Left lung (tissue), 14 donors: ENCODE measurements at places on chromosomes 6 and 20. TPM values are rescaled to one million over a fixed set of nuclear protein-coding genes. Genes with fewer than 3 reads are reported as not detected.

The UBE2J1 gene
- polyA plus RNA-seq: 55.8 TPM

DNA sequence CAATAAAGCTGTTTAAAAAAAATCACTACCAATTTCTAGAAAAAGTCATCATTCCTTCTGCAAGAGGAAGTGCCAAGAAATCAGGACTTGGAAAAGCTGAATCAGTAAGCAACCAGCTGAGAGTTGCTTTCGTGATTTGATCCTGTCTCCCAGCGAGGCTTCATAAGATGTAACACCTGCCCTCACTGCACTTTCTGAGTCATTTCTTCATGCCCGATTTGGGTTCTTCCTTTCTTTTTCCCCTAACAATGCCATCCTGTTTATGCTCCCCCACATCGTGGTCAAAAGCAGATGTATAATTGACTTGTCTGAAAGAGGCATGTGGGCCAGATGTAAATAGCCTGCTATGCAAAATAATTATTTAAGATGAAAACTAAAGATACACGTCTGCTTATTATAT is 52.1 kb downstream of the RIPOR2 start:
- H3K27me3 ChIP-seq: no peaks in the 10 kb centered on the region
- no peak overlapping the region for H3K27ac ChIP-seq
- H3K4me1 ChIP-seq: peaks cover 4% of the 10 kb centered on the region

DNA sequence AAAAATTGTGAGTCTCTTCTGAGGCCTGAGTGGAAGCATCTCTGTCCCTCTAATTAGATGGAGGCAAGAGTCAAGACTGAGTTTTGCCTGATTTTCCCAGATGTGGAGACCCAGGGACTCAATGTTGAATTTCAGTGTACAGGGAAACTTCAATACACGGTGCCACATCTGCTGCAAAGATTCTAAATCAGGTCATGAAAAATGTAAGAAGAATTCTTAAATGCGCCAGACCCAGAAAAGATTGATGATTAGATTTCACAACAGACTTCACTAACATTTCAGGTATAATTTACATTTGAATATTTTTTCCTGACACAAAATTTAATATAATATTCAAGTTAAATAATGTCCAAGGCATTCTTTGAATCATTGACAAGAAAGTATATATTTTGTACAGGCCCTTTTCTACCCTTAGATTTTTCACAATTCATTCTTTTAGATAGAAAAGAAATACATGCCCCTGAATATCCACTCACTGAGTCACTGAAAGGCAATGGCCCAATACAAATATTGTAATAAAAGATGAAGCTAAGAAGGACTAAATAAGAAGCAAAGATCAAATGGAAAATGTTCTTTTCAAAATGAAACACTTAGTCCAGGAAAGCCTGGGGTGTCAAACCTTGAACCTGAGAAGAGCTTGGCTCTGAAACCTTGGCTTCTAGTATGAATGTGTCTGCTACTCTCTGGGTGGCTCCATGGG is 18.2 kb upstream of the HDGFL1 start:
- H3K36me3 ChIP-seq: no peaks in the 10 kb centered on the region
- H3K4me1 ChIP-seq: no peaks in the 10 kb centered on the region
- H3K4me3 ChIP-seq: no peak overlapping the region
- no peak overlapping the region for H3K27ac ChIP-seq
- no peaks in the 10 kb centered on the region for H3K27me3 ChIP-seq
- no peak for DNase-seq

DNA sequence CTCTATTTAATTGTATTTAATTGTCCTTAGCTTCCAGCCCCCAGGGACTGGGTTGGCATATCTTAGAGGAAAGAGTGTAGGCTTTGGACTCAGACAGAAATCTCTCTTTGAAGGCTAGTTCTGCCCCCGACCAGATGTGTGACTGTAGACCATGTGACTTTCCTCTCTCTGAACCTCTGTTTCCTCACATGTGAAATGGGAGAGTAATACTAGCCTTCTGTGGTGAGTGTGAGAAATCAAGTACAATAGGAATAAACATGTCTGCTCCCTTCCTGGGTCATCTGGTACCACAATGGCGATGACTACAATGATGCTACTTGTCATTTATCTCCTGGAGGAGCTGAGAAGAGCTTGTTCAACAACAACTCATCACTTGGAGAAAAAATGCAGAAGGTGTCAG is 179.9 kb downstream of the LRFN2 start:
- peaks cover 9% of the 10 kb centered on the region for H3K27me3 ChIP-seq
- no peaks in the 10 kb centered on the region for H3K36me3 ChIP-seq
- H3K27ac ChIP-seq: no peak overlapping the region
- DNase-seq: no peak
- H3K4me3 ChIP-seq: no peak overlapping the region

DNA sequence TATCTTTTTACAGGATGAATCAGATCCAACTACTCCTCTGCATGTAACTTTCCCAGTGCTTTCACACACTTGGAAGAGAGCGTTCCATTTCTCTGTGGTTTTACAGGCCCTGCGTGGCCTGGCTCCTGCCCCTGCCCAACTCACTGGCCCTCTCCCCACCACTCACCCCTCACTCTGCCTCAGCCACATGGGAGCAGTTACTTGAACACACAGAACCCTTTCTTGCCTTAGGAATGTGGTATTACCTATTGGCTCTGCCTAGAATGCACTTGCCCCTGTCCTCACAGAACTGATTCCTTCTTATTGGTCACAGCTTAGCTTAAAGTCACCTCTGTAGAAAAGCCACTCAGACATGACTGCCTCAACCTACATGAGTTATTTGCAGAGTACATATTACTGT is 108.4 kb downstream of the CRYBG1 start:
- no peaks in the 10 kb centered on the region for H3K4me1 ChIP-seq
- no peaks in the 10 kb centered on the region for H3K36me3 ChIP-seq
- no peak overlapping the region for H3K4me3 ChIP-seq
- DNase-seq: no peak

GRCh38 chr6:44932651-44933091 is 395.5 kb upstream of the RUNX2 start:
- no peak for DNase-seq
- H3K27ac ChIP-seq: no peak overlapping the region
- no peak overlapping the region for H3K4me3 ChIP-seq
- H3K27me3 ChIP-seq: no peaks in the 10 kb centered on the region

The CFAP206 gene
- 3.6 TPM for polyA plus RNA-seq

DNA sequence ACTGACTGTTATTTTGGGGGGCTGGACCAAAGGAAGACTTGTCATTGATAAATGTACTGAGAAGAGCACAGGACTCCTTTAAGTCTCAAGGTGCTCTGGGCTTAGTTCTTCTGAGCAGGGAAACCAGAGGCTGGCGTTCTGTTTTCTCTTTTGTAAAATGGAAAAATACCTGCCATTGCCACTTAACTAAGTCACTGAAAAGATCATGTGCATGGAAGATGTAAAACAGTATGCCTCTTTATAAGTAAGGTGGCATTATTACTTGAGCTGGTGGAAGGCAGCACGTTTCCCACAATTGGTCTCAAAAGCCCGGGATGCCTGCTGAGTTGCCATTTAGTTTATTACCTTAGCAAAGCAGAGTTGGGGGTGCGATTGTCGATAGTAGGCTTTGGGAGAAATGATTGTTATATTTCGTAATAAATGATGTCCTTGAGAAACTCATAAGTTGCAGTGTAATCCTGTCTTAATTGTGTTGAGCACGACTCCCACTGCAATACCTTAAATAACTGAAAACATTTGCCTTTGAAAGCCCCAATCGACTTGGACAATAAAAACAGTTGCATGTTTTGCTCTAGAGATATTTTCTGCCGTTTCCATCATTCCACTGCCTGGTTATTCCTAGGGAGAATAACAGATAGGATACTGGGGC is 3.6 kb downstream of the JARID2 start:
- DNase-seq: no peak
- peaks cover 64% of the 10 kb centered on the region for H3K4me1 ChIP-seq
- H3K4me3 ChIP-seq: peak overlapping the region; percentile 59
- H3K27me3 ChIP-seq: no peaks in the 10 kb centered on the region
- H3K36me3 ChIP-seq: no peaks in the 10 kb centered on the region

DNA sequence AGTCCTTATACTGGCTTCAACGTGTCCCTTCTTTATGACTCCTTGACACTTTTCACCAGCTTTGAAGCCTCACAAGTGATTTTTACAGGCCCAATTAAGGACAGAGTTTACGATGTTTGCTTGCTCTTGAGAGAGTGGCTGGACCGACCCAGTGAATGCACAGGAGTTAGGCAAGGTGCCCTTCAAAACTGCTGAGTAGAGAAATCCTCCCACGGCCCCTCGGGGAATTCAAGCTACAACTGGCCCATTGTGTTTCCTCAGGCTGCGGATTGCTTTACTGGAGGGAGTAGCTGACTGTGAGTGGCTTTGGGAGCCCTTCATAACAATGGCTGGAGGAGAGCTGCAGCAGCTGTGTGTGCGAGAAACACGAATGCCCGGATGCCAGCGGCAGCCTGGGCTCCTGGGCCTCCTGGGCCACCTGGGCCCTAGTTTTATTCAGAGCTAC is 50.0 kb downstream of the SGK1 start:
- no peaks in the 10 kb centered on the region for H3K36me3 ChIP-seq
- DNase-seq: no peak
- no peaks in the 10 kb centered on the region for H3K27me3 ChIP-seq

The OR12D3 gene
- polyA plus RNA-seq: not detected

DNA sequence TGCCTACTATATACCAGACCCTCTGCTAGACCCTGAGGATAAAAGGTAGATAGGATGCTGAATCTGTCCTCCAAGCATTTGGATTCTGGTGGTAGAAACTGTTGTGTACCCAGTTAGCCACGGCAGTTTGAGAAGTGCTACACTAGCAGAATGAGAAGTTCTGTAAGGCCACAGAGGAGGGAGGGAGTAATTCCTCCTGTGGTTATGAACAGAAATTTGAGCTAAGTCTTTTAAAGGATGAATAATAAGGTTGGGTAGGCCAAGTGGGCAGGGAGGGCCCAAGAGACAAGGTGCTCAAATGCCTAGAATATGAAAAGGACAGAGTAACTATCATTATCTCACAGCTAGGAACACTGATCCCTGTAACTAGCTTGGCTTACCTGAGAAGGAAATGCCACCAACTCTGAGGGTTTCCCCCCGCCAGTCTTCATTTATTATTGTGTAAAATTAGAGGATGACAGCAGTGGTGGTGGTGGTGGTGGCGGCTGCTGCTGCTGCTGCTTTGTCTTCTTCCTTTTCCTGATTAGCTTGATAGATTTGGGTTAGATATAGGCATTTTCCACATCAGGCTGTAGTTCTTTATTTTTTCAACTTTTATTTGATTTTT is 243.3 kb downstream of the PRL start:
- H3K4me1 ChIP-seq: no peaks in the 10 kb centered on the region
- no peaks in the 10 kb centered on the region for H3K36me3 ChIP-seq
- no peak overlapping the region for H3K27ac ChIP-seq
- no peak overlapping the region for H3K4me3 ChIP-seq
- no peak for DNase-seq

DNA sequence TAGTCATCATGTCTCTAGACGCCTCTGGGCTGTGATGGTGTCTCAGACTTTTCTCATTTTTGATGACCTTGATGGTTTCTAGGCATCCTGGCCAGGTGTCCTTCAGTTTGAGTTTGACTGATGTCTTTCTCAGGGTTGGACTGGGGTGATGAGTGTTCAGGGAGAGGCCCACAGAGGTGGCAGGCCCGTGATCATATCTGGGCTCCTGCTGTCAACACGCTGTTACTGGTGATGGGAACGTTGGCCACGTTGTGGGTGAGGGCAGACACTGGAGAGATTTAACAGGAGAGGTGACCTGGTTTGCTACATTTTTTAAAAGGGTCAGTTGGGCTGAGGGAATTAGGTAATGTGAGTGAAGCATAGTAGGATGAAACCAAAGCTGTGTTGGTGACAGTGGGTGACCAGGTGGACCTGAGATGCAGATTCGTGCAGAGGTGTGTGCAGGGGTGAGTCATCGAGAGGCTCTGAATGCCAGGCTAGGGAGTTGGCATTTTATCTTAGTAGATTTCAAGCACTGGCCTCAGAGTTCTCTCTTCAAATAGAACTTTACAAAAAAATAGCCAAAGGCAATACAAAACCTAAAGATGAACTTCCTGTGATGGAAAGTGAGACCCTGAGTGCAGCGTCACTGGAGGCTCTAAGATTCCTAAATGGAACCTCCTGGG is 174.1 kb downstream of the CDH26 start:
- no peaks in the 10 kb centered on the region for H3K27me3 ChIP-seq
- H3K4me3 ChIP-seq: no peak overlapping the region
- no peak overlapping the region for H3K27ac ChIP-seq

DNA sequence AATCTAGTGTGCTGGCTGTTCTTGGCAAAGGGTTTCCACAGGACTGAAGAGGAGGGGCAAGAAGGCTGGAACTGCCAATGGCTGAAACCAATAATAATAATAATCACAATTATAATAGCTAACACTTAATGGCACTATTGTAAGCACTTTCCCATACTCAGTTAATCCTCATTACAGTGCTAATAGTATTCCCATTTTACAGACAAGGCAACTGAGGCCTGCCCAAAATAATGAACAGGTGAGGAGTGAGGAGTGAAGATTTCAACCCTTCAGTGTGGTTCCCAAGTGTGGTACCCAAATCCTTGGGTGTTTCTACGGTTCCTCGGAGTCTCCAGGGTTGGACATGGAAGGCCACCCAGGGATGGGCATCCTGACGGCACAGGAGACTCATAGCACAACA is 69.9 kb downstream of the TRERF1 start:
- H3K27ac ChIP-seq: no peak overlapping the region
- peaks cover 34% of the 10 kb centered on the region for H3K4me1 ChIP-seq
- H3K4me3 ChIP-seq: no peak overlapping the region
- DNase-seq: no peak
- no peaks in the 10 kb centered on the region for H3K27me3 ChIP-seq

The RGS17 gene
- polyA plus RNA-seq: 2.7 TPM

The ZFP57 gene
- polyA plus RNA-seq: not detected

The MAN1A1 gene
- 57.8 TPM for polyA plus RNA-seq
